ENCODE measurements at places on chromosomes 7 and 10.
A peak's percentile ranks its signal among the peaks of the same experiment; 100 is the strongest.

GRCh38 chr7:138980563-138981291 is 462 bp downstream of the KIAA1549 start:
- no peak for DNase-seq

DNA sequence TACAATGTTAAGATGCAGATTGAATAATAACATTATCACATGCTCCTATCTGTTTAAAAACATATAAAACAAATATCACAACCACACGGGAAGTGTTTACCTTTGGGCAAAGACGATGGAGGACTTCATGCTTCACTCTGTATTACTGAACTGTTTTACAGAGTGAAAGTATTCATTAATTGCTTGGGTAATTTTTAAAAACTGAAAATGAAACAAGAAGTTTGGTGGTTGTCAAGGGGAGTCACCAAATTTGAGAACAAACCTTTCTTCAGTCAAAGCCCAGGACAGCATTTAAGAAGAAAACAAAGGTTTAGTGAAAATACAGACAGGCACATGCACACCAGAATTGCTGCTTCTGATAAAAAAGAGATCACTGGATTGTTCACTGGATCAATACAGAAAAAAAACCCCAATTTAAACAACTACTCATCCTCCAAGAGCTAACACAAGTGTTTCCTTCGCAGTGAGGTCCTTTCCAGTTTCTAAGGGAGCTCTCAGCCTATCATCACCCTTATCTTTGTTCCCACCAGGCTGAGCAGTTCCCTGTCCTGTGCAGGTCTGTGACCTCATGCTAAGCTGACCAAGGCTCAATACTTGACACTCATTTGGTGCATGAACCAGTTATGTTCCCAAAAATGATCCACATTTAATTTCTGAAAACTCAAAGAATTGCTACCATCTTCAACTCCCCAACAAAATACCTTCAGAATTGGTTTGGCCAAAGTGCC is 8.8 kb downstream of the PARP12 start:
- DNase-seq, result no peak

- no peak for DNase-seq
Observed at GRCh38 chr7:81394029-81394428, 375.8 kb downstream of the HGF start.

- DNase-seq, result no peak
Observed at GRCh38 chr10:131831561-131831960, 69.2 kb upstream of the PPP2R2D start.

DNA sequence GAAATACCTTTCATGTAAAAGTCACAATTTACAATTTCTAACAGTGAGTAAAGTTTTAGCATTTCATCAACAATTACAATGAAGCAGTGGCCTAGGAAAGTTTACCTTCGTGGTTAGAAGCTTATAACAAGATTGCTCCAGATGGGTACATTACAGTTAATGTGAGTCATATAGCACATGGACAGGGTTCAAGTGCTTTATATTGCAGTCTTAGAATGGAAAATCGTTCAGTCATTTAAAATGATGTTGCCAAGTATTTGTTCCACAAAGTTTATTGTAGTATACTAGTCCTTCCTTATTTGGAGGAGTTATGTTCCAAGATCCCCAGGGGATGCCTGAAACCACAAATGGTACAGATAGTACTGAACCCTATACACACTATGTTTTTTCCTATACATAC is 174.6 kb upstream of the TARP start:
- DNase-seq, result peak; percentile 31

DNA sequence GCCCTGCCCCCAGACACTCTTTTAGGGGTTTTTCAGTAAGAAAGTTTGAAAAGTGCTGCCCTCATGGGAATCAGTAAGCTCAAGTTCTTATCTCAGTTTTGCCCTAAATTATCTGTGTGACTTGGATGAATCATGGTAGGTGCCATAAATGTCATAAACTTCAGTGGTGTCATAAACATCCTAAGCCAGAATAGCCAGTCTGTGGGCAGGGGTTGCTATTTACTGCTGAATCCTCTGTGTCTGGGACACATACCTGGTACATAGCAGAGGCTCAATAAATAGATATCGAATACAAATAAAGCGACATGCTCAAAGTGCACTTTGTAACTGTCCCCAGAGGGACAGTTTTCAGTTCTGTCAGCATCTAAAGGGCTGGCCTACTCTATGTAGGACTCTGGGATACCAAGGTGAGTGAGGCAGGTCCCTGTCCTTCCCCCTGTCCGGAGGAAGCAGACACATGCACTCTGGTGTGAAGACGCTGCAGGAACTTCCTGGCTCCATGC is 502.1 kb downstream of the RPS24 start:
- DNase-seq, result no peak

GRCh38 chr10:44308935-44309334 is 76.0 kb downstream of the CXCL12 start:
- no peak for DNase-seq

GRCh38 chr10:72744566-72744965 is 52.6 kb downstream of the MCU start:
- no peak for DNase-seq

- no peak for DNase-seq
Observed at GRCh38 chr7:32403463-32404229, 86.5 kb downstream of the LSM5 start.

DNA sequence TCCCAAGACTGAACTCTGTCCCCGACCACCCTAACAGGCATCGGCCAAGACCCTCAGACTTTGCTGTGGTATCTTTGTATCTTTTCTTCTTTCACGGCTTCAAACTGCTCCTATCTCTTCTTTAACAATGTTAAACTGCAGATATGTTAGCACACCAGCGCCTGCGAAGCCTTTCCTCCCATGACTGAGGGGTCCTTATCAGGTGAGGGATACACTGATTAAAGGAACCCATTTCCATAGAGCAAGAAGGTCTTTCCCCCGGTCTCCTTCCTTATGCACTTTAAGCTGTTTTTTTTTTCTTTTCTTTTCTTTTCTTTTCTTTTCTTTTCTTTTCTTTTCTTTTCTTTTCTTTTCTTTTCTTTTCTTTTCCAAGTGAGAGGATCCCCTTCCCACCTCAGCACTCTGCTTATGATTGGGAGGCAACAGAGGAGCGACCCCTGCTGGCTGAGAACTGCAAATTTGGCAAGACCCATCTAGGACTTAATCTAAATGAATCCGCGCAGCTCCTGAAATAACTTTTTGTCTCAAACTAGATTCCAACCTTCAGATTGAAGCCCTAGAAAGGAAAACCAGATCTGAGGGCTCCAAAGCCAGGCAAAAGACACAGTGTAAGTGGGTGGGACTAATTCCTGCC is 109.9 kb downstream of the ITGB8 start:
- DNase-seq, result peak; percentile 19

- DNase-seq, result peak; percentile 66
Observed at GRCh38 chr10:13716081-13717071, 129.6 kb downstream of the PRPF18 start.

- DNase-seq, result no peak
Observed at GRCh38 chr10:99975942-99976809, 33.6 kb downstream of the DNMBP start.

DNA sequence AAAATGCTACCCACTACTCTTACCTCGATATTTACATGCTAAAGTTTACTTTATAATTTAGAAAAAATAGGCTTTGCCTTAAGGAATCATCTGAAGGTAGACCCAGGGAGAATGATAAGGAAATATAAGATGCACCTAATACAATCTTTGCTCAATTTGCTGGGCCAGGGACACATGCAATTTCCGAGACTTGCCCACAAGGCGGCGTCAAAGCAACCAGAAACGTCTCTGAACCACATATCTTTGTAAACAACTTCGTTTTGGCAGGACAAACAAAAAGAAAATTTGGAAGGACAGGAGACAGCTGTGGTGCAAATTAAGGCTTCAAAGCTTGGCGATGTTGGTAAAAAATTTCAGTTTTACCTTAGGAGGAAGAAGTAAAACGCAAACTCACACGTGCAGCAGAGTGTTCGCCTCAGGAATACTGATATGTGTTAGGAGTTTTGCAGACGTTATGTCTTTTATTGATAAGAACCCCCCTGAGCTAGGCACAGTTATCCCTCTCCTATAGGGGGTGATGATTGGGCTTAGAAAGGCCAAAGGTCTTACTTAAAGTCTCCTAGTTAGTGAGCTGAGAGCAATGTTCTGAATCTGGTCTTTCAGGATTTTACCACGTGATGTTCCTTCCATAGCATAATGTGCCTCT is 134.3 kb downstream of the PRKCQ start:
- peak; percentile 37 for DNase-seq

DNA sequence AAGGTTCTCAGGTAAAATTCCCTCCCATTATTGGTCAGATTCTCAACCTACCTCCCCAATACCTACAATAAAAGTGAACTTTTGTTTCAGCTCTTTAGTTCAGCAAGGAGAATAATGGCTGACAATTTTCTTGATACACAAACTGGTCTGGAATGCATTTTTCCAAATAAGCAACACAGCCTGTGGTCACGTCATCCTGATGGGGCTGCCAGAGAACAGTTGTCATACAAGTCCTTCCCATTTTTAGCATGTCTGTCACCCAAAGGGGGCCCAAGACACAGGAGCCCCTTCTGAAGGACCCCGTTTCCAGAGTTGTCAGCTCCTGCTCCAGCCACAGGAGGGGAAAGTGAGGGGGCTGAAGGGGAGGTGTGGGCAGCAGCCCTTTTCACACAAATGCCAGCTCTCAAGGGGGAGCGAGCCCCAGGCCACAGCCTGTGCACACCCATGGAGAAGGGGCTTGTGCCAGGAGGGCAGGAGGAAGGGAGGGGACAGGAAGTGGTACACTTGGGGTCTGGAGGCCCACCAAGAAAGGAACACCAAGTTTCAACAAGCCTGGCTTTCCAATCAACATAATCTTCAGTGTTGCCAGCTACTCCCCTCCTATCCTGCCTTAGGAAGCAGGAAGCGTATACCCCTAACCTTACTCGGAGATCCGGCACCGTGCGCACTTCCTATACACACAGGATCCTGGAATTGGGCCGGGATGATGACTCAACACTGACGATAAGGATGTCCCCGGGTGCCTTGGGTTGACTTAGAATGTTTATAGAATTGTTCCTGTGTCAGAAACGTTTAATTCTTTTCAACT is 43.4 kb upstream of the PDLIM1 start:
- DNase-seq, result peak; percentile 86

DNA sequence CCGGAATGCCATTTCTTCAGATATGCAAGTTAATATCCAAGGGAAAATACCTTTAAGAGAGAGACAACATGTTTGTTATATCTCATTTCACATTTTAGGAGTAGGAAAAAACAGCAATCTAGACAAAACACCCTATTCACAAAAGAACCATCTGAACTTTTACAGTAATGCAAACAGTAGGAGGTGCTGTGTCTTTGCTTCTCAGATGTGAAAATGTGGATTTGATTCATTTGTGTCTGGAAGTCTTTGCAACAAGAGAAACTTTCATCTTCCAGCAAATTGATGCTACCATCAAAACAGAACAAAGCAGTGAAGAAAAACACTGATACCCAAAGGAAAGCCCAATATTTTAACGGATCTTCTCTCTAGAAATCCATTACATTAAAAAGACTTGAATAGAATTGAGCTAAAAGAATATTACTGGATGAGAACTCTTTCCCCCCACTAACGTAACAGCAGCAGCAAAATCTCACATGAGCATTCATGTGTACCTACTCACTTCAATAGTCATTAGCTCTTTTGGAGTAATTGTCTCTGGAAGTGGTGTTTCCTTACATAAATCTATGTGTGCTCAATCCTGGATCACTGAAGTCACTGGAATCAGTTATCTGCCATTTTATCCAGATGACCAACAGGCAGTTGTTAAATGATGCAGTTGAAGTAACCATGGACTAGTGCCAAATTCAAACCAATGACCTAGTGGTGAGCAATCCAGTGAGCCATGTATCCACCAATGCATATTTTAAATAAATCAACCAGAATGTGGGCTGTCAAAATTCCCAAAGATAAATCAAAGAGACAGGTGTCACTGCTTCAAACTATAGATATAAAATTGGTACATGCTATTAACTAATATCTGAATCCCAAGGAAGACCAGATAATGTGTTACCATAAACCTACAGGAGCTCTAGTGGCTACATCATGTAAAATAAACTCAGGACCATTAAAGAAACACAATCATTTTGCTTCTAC is 1.8 kb downstream of the SEMA3C start:
- DNase-seq, result peak; percentile 87

GRCh38 chr7:29444267-29444666 is 119.4 kb upstream of the PRR15 start:
- DNase-seq, result no peak

GRCh38 chr10:48279081-48279751 is 4.7 kb upstream of the FRMPD2 start:
- no peak for DNase-seq

DNA sequence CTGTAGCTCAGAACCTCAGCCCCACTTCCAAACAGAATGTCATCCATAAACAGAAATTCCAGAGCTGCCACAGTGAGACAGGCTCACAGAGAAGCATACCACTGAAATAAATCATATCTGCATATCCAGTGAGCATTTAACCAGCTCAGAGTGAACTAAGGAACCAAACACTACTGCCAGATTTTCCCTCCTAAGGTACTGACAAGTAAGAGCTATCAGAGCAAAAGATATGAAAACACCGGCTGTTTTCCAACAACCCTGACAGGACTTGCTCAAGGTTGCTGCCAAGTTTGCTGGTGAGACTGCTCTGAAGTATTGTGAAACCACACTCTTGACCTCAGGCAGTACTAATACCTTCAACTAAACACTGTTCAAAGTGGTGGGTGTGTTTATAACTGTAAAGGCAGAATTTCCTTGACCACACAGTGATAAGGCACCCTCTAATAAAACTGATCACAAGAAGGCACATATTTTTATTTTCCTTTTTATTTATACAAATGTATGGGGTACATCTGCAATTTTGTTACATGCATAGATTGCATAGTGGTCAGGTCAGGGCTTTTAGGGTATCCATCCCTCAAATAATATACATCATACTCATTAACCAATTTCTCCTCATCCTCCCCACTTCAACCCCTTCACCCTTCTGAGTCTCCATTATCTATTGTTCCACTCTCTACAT is 18.3 kb downstream of the SGMS1 start:
- DNase-seq, result peak; percentile 91

DNA sequence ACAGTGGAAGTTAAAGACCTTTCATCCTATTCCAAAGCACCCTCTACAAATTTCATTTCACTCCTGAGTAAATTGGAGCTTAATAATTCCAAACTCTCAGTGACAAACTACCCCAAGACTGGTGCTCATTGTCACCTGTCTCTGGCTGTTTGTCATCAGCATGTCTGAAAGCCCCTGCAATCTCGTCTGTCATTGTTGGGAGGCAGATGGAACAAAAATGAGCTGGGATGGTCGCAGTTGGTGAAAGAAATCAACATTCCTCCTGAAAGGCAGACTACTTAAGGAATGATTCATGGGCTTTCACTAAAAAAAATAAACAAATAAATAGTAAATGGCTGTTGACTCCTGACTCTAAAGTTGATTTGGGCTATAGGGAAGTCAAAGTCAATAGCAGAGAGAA is 69.7 kb upstream of the PALS2 start:
- no peak for DNase-seq

DNA sequence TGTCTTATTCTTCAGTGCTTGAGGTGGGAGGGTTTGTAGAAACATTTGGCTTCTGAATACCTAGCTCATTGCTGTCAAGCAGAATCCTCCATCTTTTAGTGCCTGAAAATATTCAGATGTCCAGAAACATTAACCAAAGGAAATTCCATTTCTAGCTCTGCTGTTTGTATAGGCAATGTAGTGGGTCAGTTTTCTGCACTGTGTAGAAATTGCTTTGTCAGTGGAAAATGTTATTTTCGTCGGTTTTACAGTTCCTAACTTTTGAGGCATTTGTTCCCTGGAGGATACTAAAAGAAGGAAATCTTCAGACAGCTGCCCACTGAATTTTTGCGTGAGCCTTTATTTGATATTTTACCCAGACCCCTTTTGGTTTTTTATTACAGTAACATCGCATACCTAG is 143.4 kb downstream of the TPST1 start:
- DNase-seq, result no peak

All from A172 (cell line).